ENCODE measurements at places on chromosomes 3 and 15. TPM values are rescaled to one million over a fixed set of nuclear protein-coding genes. Genes with fewer than 3 reads are reported as not detected.

AGBL1 gene
- polyA plus RNA-seq = not detected

SERPINI2 gene
- polyA plus RNA-seq = not detected

TMC3 gene
- polyA plus RNA-seq = not detected

DNA sequence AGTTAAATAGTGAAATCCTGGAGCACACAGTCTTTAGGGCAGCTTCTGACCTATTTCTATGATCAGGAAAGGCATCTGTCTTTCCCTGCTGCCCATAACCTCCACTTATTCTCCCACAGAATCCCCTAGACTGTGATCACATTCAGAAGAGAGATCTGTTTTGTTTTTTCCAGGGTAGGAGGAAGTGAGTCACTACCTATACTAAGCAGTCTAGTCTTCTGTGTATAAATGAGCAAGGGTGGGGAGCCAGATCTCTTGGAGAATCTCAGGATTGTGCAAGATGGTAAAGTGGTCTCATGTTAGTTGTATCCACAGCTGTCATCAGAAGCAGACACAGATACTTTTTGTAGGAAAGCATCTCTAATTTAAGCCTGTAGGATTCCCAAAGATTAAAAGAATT is 11.8 kb upstream of the FBXO22 start:
- peak; percentile 43 for DNase-seq

- DNase-seq = peak; percentile 15
Measured at GRCh38 chr15:58249646-58250312, 111.6 kb downstream of the AQP9 start.

GRCh38 chr15:57537072-57537471 is 54.6 kb upstream of the MYZAP start:
- no peak for DNase-seq

DNA sequence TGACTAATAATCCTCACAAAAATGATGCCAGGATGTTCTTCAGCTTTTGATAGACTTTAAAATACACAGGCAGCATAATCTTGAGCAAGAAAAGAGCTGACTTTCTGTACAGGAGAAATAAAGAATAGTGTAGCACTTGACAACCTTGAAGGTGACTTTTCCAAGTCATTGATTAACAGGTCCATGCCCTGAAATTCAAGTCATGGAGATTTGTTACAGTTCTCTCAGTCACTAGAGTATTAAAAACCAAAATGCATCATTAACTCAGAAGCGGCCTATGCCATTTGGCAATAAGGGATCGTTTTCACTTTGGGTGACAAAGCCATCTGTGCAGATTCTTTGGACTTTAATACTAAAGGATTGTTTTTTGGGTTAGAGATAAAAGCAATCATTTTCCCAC is 692.7 kb upstream of the SGO1 start:
- no peak for DNase-seq

DNA sequence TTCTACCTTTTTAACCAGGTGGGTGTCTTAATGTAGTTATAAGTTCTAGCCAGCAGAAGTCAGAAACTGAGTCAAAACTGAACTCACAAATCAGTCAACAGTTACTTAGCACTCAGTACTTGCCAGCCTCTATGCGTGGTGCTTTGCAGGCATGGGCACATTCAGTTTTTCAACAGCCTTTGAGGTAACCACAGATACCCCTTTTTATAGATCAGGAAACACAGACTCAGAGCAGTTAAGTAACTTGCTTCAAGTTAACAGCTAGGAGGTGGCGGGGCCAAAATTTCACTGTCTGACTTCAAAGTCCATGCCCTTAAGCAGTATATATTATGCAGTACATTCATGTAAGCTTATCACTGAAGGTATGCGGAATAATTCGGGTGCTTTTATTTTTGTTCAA is 139.4 kb downstream of the FHIT start:
- DNase-seq = no peak
